Smooth muscle cell of the brain vasculature (primary cell): ENCODE measurements at places on chromosomes 2 and 18.

DNA sequence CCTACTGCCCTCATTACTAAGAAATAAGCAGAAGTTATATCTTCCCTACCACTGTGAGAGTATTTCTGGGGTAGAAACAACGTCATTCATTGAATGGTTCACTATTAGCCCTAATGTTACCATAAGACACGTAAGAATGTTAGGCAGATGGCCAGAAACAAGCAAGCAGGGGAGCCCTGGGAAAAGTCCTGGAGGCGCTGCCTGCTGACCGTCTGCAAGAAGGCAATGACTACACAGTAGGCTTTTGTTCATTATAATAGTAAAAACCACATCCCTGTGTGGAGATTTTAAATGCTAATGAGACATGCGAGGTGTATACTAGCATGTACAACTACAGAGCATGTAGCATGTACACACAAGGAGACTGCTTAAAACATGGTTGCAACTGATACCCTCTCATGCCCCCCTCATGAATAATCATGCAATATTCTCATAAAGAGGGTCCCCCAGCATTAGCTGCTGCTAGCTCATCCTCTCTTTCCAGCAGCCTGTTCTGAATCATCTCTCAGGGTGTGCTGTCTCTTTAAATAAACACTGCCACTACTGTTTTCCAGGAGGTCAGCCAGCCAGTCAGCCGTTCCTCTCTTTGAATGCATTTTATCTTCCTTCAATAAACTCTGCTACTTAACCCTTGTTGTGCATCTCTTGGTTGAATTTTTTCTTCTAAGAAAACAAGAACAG, 23.6 kb downstream of the SUCLG1 start:
- no peak for DNase-seq

- no peak for DNase-seq
Measured at GRCh38 chr2:5449867-5450266, 242.3 kb upstream of the SOX11 start.

GRCh38 chr2:183284606-183285005, 160.4 kb downstream of the NUP35 start:
- no peak for DNase-seq

DNA sequence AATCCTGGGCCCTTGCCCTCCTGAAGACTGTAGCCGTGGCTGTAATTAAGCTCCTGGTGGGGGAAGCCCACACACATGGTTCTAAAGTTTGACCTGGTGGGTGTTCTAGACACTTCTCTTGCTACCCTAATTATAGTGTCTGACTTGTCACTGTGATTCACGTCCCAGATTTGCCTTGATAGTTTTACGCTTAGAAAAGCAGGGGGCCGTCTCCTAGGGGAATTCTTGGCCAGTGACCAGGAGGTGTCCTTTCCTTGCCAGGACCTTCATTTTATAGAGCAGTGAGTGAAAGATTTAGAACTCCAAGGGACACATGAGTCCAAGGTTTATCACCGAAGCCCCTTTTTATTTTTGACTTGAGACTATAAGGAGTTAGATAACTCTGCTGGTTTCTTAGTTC, 9.0 kb downstream of the TMEM214 start:
- DNase-seq, result no peak

GRCh38 chr2:38691994-38692393, 26.1 kb downstream of the GALM start:
- no peak for DNase-seq
